ENCODE measurements at places on chromosomes 11 and 22.
A peak's percentile ranks its signal among the peaks of the same experiment; 100 is the strongest.

GRCh38 chr11:103114836-103115235 lies 5.6 kb downstream of the DYNC2H1 start:
- DNase-seq, result no peak

- DNase-seq, result no peak
Measured at GRCh38 chr11:128201801-128202200, 385.6 kb downstream of the ETS1 start.

GRCh38 chr11:47136327-47136726 lies 40.4 kb downstream of the ARFGAP2 start:
- DNase-seq, result no peak

DNA sequence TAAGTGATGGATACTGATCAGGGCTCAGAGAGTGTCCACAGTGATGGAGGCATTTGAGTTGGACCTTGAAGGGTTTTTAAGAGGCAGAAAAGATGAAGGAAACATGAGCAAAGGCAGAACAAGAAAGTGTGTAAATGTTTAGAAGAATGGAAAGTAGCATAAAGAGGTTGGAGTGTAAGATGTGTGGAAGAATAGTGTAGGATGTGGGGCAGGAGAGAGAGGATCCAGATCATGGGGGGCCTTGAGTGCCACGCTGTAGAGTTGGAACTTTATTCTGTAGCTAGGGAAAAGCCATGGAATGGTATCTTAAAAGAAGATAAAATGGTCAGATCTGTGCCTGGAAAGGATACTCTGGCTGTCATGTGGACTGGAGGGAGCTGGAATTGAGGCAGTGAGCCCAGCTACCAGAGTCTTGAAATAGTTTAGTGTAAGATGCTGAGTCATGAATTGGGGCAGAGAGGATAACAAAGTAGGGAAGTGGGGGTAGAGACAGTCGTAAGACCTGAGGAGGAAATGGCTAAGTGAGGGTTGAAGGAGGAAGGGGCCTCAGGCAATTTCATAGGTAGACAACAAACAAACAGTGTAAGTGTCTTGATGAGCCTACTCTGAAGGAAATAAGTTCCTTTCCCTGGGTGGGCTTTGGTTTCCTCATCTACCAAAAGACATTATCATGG lies 6.7 kb downstream of the KCNE3 start:
- no peak for DNase-seq

- DNase-seq, result no peak
Measured at GRCh38 chr11:75554258-75555022, 7.6 kb upstream of the SERPINH1 start.

DNA sequence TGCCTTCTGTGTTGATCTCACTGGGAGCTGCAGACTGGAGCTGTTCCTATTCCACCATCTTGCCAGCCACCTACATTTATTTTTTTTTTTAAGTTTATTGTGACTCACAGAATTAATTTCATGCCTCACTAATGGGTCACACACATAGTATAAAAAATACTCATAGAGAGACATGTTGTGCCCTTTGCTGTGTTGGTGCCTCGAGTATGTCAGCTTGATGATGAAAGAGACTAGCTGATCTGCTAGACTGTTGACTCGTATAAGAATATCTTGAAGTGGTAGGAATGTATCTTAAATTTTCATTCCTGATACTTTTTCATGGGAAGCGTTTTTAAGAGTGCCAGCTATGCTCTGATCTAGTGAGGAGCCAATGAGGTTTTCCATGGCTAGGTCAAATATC lies 28.6 kb upstream of the AMPD3 start:
- DNase-seq, result no peak

GRCh38 chr22:24926849-24927579 lies 19.5 kb downstream of the LHFPL7 start:
- no peak for DNase-seq

DNA sequence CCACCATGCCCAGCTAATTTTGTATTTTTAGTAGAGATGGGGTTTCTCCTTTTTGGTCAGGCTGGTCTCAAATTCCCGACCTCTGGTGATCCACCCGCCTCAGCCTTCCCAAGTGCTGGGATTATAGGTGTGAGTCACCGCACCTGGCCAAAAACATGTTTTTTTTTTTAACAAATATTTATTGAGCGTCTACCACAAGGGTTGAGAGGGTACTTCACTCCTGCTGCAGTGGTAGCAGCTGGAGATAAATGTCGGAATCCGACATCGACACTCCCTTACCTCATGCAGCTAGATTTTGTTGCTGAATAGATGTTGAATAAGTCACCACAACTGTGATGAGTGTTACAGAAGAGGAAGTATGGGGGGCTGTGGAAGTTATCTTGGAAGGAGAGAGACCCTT lies 971 bp downstream of the DNAJB13 start:
- no peak for DNase-seq

- DNase-seq, result no peak
Measured at GRCh38 chr22:44025171-44026065, 1.3 kb downstream of the PARVB start.

GRCh38 chr11:125210066-125210465 lies 45.5 kb downstream of the PKNOX2 start:
- DNase-seq, result no peak

GRCh38 chr22:17706947-17707346 lies 67.3 kb downstream of the BID start:
- DNase-seq, result no peak

DNA sequence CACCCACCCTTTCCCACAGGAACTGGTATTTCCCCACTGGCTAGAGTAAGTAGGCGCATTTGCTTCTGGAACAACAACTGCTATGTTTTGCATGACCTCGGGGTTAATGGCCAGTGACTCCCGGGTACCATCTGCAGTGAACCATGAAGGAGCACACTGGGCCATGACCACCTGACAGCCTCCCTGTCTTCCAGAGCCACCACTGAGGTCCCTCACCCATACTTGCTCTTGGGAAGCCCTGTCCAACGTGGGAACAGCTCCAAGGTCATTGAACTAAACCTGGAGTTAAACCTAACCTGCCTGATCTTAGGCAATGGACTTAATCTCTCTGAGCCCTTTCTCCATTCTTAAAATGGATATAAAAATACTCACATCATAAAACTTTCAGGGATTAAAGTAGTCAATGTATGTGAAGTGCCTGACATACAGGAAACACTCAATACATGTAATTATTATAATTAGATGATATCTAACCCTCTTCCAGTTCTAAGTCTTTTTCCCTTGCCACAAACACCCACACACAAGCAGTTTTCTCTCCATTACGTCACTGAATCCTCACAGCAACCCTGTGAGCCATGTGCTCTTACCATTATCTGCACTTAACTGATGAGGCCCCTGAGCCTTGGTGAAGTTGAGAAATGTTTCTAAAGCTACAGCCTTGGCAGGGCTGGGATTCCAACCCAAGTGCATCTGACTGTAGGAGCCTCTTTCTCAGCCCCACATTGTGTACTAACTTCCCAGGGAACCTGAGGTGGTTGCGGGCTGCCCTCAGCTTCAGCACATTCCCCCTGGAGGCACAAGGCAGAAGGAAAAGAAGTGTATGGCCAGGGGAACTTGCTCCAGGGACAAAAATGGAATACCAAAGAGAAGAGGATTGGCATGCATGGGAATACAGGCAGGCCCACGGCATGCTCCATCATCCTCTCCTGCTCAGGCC lies 74.5 kb upstream of the NCAM1 start:
- DNase-seq, result no peak

GRCh38 chr11:64444838-64445441 lies 86.0 kb downstream of the RPS6KA4 start:
- no peak for DNase-seq

GRCh38 chr11:9656864-9657263 lies 7.0 kb upstream of the SWAP70 start:
- no peak for DNase-seq

GRCh38 chr11:65780770-65781151 lies at the start of gene AP5B1:
Gene AP5B1 (minus strand): TSS chr11:65780976. CDS start chr11:65780591, 385 bp downstream.
- peak; percentile 48 for DNase-seq

DNA sequence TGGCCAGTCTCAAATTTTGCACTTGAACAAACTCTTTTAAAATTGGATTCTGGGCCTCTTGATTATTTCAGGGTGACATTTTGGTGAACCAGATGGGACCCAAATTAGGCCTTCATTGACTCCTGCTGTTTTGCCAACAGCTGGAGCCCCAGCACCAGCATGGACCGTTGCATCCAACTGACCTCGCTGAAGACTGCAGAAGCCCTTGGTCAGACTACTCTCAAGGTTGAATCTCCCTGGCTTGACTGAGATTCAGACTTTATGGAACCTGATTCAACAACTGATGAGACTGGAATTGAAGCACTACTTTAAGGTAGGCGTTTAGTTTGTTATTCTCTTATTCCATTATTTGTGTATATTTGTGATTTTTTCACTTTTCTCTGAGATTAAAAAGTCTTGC lies 41.7 kb downstream of the NARS2 start:
- no peak for DNase-seq

DNA sequence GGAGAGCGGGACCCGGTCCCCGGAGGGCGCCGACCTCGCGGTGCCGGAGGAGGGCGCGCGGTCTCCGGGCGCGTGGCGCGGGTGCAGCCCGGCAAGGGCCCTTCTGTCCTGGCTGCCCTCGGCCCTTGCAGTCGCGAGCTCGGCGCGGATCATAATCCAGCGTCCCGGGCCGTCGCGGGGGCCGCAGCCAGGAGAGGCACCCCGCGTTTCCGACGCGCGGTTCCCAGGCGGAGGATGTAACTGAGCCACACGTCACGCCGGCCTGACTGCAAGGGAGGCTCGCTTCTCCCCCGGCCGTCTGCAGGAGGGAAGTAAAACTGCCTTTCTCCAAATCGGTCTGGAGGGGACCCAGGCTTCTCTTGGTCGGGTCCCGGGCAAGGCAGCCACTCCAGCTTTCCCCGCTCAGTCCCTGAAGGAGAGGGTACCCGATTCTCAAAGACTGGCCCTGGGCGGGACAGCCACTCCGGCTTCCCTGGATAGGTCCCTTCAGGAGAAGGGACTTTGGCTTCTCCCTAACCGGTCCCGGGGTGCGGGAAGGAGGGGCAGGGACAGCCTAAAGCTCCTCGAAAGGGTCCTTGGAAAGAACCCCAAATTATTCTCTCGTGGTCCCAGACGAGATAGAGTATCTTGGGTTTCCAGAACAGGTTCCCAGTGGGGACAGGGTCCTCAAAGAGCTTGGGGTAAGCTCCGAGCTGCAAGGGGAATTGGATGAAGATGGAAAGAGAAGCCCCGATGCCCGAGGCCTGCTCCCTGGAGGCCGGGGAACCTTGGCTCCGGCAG lies 836 bp downstream of the SPON1 start:
- DNase-seq, result no peak

DNA sequence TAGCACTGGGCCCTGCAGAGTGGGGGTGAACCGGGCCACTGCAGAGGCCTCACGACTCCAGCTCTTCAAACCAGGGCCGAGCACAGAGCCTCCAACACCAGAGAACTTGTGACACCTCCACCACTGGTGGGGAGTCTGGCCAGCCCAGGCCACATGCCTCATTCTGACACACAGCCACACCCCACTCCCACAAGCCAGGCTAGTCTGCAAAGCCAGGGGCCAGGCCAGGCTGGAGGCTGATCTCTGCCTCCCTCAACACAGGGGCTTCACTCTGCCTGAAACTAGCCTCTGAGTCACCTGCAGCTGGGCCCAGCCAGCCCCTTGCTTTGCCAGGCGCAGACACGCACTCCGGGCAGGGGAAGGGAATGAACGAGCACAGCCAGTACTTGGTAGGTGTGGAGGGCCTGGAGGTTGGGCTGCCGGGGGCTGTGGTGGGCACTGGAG lies 102.9 kb downstream of the MED15 start:
- DNase-seq, result no peak

- DNase-seq, result no peak
Measured at GRCh38 chr22:46858181-46858771, 95.8 kb downstream of the TBC1D22A start.

DNA sequence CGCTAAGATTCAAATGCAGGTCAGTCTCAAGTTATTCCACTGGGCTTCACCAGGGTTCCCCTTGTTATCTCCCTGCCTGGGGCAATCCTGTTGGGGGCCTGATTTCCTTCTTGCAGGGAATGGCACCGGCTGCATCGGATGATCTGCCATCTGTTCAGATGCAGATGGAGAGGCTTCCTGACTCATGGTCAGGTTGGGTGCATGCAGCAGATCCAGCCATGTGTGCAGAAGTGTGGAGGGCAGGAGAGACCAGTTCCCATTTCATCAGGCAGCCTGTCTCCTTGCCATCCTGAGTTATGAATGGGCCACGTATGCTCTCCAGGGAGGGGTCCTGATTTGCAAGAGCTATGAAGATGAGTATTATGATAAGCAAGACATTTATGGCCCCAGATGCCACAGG lies 161.2 kb upstream of the PLET1 start:
- no peak for DNase-seq

DNA sequence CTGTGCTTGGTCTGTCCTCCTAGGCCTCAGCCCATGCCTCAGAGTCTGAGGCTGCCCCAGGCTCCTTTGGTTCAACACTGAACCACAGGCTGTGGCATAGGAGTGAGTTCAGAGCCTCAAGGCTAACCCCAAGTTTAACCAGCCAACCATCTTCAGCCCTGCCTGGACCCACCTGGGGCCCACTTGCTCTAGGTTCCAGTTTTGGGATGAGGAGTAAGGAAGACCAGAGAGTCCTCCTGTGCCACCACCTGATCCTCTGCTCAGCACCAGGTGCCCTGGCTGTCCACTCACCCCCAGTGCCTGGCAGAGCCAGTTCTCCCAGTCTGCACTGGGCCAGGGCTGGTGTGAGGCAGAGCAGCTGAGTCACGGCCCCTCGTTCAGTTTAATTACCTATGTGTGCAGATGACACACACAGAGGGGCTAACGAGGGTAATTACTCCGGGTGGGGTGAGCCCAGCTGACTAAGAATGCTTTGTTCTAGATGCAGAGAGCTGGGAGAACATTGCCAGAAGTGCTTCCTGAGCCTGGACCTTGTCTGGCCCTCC lies 12.0 kb upstream of the TMPRSS13 start:
- no peak for DNase-seq

GRCh38 chr22:44442186-44442815 lies 55.7 kb downstream of the RTL6 start:
- no peak for DNase-seq

- no peak for DNase-seq
Measured at GRCh38 chr11:104657083-104657482, 241.2 kb downstream of the CASP12 start.

DNA sequence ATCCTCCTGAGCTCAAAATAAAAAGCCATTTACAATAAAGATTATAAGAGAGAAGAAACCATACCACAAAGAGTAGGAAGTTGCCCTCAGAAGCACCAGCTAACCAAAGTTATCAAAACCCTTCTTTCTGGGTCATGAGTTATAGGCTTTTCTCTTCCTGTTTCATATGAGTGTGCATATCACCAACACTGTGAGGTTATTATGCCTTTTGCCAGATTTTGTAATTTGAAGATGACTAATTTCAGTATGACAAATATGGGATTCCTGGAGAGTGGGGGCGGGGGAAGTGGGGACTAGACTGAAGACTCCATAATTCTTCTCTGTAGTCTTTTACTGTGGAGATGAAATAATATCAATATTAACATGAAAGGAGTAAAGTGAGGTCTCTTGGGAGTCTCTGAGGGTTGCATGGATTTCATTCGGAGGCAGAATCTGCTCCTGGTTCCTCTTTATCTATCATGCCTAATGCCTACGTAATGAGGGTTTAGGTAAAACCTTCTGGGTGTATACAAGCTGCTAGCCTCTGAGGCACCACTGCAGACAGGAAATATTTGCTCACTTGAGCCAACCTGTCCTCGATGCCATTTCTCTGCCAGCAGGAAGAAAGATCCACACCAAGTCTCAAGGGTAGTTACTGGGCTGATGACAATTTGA lies 2.1 kb downstream of the LPXN start:
- DNase-seq, result peak; percentile 19

- peak; percentile 15 for DNase-seq
Measured at GRCh38 chr11:66957971-66958231, 282 bp downstream of the PC start.

GRCh38 chr11:14305649-14306048 lies 53.3 kb downstream of the RRAS2 start:
- DNase-seq, result no peak

- no peak for DNase-seq
Measured at GRCh38 chr11:64814712-64815187, 4.4 kb upstream of the MEN1 start.

All from stimulated activated CD8-positive, alpha-beta memory T cell treated with anti-CD3 and anti-CD28 coated beads, Interleukin-7, amount 100 ng/mL, for 1 hour (primary cell).